ENCODE measurements at places on chromosomes 3 and 15.

GRCh38 chr3:128254967-128255366 lies 101.7 kb downstream of the EEFSEC start:
- DNase-seq: no peak

DNA sequence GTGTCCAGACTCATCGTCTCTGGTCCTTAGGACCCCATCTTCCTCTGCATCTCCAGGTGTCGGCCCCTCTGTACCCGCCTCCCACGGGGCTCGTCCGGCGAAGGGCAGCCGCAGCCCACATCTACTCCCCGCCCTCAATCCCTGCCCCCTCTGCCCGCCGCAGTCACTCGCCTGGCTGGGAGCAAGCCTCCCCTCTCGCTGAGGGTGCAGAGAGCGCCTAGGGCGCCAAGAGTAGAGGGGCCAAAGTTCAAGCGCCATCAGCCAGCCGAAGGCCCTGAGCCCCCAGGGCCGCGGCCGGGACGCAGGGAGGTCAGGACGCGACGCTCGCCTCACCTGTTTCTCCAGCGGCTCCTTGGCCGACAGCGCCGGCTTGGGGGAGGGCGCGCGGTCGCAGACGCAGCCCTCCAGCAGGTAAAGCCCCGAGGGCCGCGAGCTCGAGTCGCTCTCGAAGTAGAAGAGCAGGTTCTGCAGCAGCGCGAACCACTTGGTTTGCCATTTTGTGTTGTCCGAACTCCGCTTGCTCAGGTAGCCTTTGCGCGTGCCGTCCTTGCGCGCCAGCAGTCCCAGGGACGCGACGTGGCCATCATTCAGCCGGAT lies 592 bp downstream of the RASGRF1 start:
- DNase-seq: no peak

- DNase-seq: no peak
Measured at GRCh38 chr3:26592451-26592850, 30.1 kb upstream of the LRRC3B start.

DNA sequence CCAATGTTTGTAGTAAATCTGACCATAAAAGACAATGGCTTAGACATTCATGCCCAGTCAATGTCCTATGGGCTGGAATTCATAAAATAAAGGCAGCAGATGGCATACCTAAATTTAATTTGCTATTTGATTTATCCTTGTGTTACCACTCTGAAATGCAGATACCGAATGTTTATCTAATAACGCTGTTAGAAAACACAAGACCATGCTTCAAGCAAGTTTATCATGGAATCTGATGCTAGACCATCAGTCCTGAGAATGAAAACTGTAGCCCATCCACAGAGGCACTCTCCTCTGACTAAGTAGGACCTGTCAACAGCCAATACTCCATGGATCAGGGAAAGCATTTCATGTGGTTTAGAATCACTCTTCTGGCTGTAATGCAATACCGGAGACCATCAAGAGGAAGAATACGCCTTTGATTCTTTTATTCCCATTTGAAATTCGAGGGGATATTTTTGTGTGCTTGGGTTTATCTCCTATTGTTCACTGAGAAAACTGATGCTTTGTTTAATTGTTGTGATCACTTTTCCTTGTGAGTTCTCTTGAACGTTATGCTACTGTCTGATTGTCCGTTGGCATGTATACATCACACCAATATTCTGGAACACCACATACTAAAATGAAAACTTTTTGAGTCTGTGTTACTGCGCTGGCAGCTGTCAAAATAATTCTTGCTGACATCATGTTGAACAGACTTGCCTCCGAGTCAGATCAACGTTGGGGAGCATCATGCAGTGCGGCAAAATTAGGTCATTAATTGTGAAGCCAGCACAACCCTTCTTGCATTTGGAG lies 12.1 kb upstream of the CPB1 start:
- DNase-seq: no peak

DNA sequence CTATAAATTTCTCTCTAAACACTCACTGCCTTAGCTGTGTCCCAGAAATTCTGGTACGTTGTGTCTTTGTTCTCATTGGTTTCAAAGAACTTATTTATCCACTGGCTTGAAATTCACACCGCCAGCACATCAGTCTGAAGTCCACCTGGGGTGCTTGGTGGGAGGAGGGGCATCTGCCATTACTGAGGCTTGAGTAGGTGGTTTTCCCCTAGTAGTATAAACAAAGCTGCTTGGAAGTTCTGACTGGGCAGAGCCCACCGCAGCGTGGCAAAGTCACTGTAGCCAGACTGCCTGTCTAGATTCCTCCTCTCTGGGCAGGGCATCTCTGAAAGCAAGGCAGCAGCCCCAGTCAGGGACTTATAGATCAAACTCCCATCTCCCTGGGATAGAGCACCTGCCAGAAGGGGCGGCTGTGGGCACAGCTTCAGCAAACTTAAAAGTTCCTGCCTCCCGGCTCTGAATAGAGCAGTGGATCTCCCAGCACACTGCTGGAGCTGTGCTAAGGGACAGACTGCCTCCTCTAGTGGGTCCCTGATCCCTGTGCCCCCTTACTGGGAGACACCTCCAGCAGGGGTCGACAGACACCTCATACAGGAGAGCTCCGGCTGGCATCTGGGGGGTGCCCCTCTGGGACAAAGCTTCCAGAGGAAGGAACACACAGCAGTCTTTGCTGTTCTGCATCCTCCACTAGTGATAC lies 114.1 kb downstream of the SUCLG2 start:
- no peak for DNase-seq

DNA sequence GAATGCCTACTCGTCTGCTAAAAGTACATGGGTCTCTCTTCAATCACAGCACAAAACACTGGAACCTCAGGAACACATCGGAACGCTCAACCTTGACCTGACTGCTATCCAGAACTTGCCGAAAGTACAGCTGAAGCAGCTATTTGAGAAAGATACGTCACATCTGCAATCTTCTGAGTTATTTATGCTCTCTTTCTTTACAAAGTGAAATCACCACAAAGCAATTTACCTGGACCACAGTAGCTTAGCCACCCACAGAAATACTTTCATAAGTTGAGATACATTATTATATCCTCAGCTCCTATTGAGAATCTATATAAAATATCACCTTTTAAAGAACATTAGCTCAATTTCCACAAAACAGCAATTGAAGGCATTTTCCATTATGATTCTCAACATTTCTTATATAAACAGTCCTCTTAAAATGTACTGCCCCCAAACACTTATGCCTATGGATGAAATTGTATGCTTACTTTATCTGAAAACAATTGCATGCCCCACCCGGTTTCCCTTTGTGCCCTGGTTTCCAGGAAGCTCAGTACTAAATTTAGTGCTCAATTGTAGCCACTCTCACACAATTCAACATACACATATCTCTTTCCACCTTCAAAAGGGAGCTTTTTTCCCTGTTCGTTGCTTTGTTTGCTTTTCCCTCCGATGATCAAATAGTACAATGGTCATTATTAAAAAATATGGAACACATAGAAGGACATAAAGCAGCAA lies 31.8 kb downstream of the HEG1 start:
- DNase-seq: peak; percentile 68

Data from endothelial cell of umbilical vein (primary cell).